ENCODE measurements at places on chromosomes 13 and 19. TPM values are rescaled to one million over a fixed set of nuclear protein-coding genes. Genes with fewer than 3 reads are reported as not detected.

GRCh38 chr13:23941211-23941610 lies 43.9 kb upstream of the C1QTNF9B start:
- DNase-seq = no peak

GRCh38 chr19:17209126-17210036 lies 5.8 kb upstream of the USE1 start:
- DNase-seq = no peak

DNA sequence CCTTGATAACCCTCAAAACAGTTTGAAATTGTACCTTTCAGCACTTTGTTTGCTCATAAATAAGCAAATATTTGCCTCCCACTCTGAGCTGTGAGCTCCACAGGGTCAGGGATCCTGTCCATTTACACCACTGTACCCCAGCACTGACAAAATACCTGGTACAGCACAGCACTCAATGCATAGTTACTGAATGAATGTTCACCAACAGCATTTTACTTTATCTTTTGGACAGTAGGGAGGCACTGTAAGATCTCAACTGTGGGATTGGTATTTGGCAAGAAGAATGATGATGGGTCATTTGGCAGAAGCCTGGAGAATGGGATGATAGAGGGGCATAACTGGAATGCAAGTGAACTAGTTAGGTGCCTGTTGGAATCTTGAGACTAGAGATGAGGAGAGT lies 127.2 kb upstream of the ARGLU1 start:
- no peak for DNase-seq

GRCh38 chr19:54218960-54219661 lies 3.7 kb downstream of the LILRB3 start:
- no peak for DNase-seq

The KLF1 gene
- 0.51 TPM for total RNA-seq

The KIR3DL1 gene
- not detected for total RNA-seq

Measured in epithelial cell of proximal tubule (primary cell).